Lung (tissue), 17 donors: ENCODE measurements at places on chromosomes 1 and 21. TPM values are rescaled to one million over a fixed set of nuclear protein-coding genes. Genes with fewer than 3 reads are reported as not detected.
A peak's percentile ranks its signal among the peaks of the same experiment; 100 is the strongest.

IFI6 gene
- total RNA-seq = 36.0 TPM

GRCh38 chr1:67126111-67126746 lies 8.5 kb downstream of the C1orf141 start:
- H3K4me3 ChIP-seq = no peak overlapping the region
- no peaks in the 10 kb centered on the region for H3K36me3 ChIP-seq
- H3K27ac ChIP-seq = no peak overlapping the region
- H3K4me1 ChIP-seq = no peaks in the 10 kb centered on the region
- DNase-seq = no peak

DNA sequence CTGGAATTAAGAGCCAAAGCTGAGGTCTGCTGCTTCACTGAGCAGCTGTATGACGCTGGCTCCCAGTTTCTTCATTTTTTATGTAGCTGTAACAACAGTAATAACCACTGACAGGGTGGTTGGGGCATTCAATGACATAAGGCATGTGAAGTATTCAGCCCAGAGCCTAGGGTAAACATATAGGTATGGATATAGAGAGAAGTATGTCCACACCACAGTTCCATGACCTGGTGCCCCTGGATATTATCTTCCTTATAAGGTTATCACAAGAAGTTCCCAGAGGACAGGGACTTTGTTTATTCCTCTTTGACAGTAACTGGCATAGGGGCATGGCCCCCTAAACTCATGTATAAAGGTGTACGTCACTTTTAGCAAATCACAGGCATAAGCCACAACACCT lies 14.7 kb downstream of the RAB42 start:
- no peak overlapping the region for H3K27ac ChIP-seq
- peaks cover 34% of the 10 kb centered on the region for H3K36me3 ChIP-seq
- H3K4me1 ChIP-seq = no peaks in the 10 kb centered on the region
- no peak overlapping the region for H3K4me3 ChIP-seq

TNFRSF9 gene
- total RNA-seq = 0.64 TPM

GRCh38 chr1:25819491-25820246 lies at the start of gene MTFR1L:
TSS of gene MTFR1L (plus strand) at chr1:25819954. CDS start at chr1:25823105, 3,151 bp downstream.
- peaks cover 5% of the 10 kb centered on the region for H3K36me3 ChIP-seq
- peaks cover 23% of the 10 kb centered on the region for H3K4me1 ChIP-seq
- DNase-seq = peak; percentile 87
- no peaks in the 10 kb centered on the region for H3K27me3 ChIP-seq

ALX3 gene
- total RNA-seq = not detected

- no peak overlapping the region for H3K4me3 ChIP-seq
- H3K27ac ChIP-seq = no peak overlapping the region
- no peak for DNase-seq
- H3K27me3 ChIP-seq = no peaks in the 10 kb centered on the region
- no peaks in the 10 kb centered on the region for H3K4me1 ChIP-seq
These were observed 5.9 kb downstream of the IQGAP3 start for GRCh38 chr1:156566436-156566835.

NUAK2 gene
- total RNA-seq = 14.1 TPM

GRCh38 chr1:23525558-23526250 lies 5.3 kb downstream of the E2F2 start:
- peaks cover 18% of the 10 kb centered on the region for H3K4me1 ChIP-seq
- DNase-seq = no peak
- H3K27ac ChIP-seq = no peak overlapping the region
- H3K4me3 ChIP-seq = no peak overlapping the region

DNA sequence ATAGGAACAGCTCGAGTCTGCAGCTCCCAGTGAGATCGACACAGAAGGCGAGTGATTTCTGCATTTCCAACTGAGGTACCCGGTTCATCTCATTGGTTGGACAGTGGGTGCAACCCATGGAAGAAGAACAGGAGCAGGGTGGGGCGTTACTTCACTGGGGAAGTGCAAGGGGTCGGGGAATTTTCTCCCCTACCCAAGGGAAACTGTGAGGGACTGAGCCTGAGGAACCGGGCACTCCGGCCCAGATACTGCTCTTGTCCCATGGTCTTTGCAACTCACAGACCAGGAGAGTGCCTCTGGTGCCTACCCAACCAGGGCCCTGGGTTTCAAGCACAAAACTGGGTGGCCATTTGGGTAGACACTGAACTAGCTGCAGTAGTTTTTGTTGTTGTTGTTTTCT lies 307.1 kb downstream of the AMY1C start:
- DNase-seq = no peak
- no peak overlapping the region for H3K4me3 ChIP-seq
- no peaks in the 10 kb centered on the region for H3K36me3 ChIP-seq

DNA sequence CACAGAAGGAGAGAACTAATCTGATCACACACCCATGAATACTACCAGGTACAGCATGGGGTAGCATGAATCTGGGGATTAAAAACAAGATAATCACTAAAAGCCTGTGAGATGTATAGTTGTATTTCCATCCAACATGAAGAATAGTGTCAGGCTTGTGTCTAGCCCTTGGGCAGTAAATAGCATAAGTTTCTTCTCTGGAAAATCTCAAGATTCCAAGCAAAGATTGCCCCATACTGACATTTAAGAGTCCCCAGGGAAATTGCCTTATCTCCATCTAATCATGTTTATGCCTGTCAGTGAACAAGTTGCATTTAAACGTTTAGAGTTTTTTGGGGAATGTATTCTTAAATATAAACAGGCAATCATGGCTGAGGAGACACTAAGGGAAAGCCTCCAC lies 109.2 kb upstream of the SERTAD4 start:
- H3K27ac ChIP-seq = no peak overlapping the region
- no peak for DNase-seq
- no peaks in the 10 kb centered on the region for H3K4me1 ChIP-seq

DNA sequence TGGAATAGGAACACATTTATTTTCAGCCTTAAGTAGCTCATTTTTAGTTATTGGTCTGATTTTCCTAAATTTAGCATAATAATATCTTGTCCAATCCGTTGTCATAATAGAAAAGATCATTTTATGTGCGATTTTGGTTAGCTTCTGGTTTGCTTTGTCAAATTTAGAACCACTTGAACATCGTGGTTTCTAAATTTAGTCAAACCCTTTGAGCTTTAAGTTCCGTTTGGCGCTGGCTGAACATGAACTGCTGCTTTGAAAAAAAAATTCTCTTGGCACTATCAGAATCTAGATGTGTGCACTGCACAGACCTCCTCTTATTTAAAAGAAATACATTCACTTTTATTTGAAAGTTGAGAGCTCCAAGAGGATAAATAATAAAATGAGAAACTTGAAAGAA lies 370.6 kb downstream of the PTPRC start:
- peaks cover 4% of the 10 kb centered on the region for H3K4me1 ChIP-seq
- H3K4me3 ChIP-seq = no peak overlapping the region
- DNase-seq = peak; percentile 19
- no peaks in the 10 kb centered on the region for H3K36me3 ChIP-seq
- H3K27me3 ChIP-seq = no peaks in the 10 kb centered on the region
- no peak overlapping the region for H3K27ac ChIP-seq

DNA sequence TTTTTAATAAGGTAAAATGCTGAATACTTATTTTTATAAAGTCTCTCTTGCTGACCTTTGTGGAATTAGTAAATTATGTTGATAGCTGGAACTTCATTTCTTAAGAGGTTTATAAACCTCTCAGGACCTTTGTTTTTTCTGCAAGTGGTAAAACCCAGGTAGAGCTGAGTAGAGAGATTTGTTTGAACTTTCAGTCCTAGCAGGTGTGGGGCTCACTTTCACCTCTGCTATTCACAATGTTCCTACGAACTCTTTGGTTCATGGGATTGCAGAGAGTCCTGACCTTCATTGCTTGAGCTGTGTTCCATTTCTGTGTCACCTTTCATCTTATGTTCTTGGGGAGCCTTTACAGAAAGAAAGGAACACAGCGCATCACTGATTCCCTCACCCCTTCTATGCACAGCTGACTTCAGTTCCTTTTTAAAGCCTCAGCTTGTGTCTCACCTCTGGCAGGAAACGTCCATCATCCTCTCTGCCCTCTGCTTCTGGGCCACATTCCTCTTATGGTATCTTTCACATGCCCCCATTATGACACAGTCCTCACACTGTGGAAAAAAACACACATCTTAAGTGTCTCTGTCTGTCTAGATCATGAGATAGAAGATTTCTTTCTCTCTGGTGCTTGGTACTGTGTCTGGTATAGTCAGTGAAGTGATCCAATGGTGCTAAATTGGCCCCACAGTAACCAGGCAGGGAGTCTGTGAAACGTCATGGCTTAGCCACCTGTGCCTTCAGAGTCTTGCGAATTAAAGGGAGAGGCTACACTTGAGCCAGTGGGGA lies 262.5 kb upstream of the B3GALT2 start:
- H3K4me3 ChIP-seq = no peak overlapping the region
- H3K27ac ChIP-seq = no peak overlapping the region
- DNase-seq = no peak
- no peaks in the 10 kb centered on the region for H3K27me3 ChIP-seq

CRYZ gene
- total RNA-seq = 35.7 TPM

- H3K36me3 ChIP-seq = no peaks in the 10 kb centered on the region
- no peak overlapping the region for H3K4me3 ChIP-seq
- H3K4me1 ChIP-seq = no peaks in the 10 kb centered on the region
- DNase-seq = no peak
These were observed 18.6 kb downstream of the LURAP1 start for GRCh38 chr1:46221749-46222148.

DNA sequence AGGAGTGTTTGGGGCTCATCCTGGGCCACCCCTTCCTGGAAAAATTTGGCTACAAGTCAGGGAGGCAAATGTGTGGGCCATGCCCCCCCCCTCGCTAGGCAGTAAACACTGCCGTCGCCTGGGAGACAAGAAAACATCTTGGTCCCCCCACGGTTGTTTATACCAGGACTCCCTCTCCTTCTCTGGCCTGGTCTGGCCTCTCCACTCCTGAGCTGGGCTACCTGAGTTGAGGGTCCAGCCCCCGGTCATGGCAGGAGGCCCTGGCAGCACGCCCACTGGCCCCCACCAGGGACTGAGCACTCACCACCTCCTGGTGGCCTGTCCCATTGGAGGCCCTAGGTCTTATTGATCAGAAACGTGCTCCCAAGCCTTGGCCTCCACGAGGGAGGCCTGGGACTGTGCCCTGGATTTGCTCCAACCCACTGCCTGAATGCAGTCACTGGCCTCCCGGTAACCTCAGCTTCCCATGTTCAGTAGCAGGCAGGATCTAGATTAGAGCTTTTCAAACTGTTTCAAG lies 15.8 kb downstream of the KCNQ4 start:
- no peaks in the 10 kb centered on the region for H3K27me3 ChIP-seq
- DNase-seq = peak; percentile 87
- peaks cover 7% of the 10 kb centered on the region for H3K4me1 ChIP-seq

PGLYRP4 gene
- total RNA-seq = 3.1 TPM

DNA sequence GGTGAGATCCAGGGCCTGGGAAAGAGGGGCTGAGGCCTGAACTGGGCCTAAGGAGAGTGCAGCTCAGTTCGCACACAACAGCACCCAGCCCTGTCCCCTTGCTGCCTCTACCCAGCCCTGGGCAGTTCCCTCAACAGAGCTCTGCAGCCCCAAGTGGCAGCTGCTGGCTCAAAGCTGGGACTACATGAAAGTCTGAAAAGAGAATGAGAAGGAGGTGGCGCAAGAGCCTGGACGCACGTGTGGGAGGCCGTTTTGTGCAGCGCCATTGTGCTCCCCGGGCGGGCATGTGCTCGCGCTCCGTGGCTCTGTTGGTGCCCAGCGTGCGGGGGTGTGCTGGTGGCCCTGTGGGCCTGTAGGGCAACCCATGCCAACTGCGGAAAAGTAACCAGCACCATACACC lies 10.3 kb downstream of the GPR37L1 start:
- DNase-seq = peak; percentile 51
- H3K27me3 ChIP-seq = no peaks in the 10 kb centered on the region
- peak overlapping the region; percentile 92 for H3K27ac ChIP-seq
- H3K4me3 ChIP-seq = no peak overlapping the region
- H3K4me1 ChIP-seq = peaks cover 14% of the 10 kb centered on the region

GRCh38 chr1:196400478-196401451 lies 207.5 kb downstream of the KCNT2 start:
- peak; percentile 23 for DNase-seq
- H3K36me3 ChIP-seq = no peaks in the 10 kb centered on the region
- no peaks in the 10 kb centered on the region for H3K27me3 ChIP-seq

- H3K27me3 ChIP-seq = peaks cover 7% of the 10 kb centered on the region
- H3K27ac ChIP-seq = no peak overlapping the region
- no peak for DNase-seq
- no peaks in the 10 kb centered on the region for H3K4me1 ChIP-seq
These were observed 122.1 kb upstream of the HMGB4 start for GRCh38 chr1:33741749-33742148.

- no peaks in the 10 kb centered on the region for H3K36me3 ChIP-seq
- H3K27me3 ChIP-seq = no peaks in the 10 kb centered on the region
- no peak overlapping the region for H3K4me3 ChIP-seq
- H3K27ac ChIP-seq = no peak overlapping the region
- H3K4me1 ChIP-seq = peaks cover 27% of the 10 kb centered on the region
- DNase-seq = no peak
These were observed 3.9 kb downstream of the TMEM201 start for GRCh38 chr1:9592510-9593075.

GJA4 gene
- 28.9 TPM for total RNA-seq

KIAA0040 gene
- 23.9 TPM for total RNA-seq

DNA sequence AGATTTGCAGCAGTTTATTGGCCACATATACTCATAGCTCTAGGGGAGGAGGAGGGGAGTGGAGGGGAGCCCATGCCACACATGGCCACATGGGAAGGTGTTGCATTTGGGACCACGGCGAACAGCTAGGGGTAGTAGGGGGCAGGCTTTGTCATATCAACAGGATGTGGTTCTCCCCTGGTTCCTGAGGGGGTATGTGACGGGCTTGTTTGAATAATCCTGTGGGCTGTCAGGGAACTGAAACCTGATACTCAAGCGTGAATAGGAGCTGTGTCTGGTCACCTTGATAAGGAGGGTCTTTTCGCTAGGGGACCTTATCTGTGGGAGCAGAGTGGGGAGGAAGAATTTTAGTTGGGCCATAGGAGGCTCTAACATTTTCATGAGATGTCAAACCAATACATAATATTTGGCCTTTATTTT lies 264.7 kb downstream of the CTH start:
- H3K36me3 ChIP-seq = no peaks in the 10 kb centered on the region
- H3K27me3 ChIP-seq = no peaks in the 10 kb centered on the region
- H3K27ac ChIP-seq = no peak overlapping the region
- H3K4me3 ChIP-seq = no peak overlapping the region
- DNase-seq = no peak

GRCh38 chr1:53047737-53048736 lies 14.0 kb upstream of the PODN start:
- H3K4me3 ChIP-seq = no peak overlapping the region
- no peak for DNase-seq
- no peaks in the 10 kb centered on the region for H3K27me3 ChIP-seq
